ENCODE measurements at places on chromosomes 2 and 18.

DNA sequence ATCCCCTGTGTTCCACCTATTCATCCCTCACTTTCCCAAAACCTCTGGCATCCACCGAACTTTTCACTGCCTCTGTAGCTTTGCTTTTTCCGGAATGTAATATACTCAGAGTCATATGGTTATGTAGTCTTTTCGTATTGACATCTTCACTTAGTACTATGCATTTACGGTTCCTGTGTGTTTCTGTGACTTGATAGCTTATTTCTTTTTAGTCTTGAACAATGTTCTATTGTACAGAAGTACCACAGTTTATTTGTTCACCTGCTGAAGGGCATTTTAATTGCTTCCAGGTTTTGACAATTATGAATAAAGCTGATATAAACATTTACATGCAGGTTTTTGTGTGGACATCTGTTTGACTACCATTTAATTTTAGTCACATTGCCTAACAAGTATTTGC, 154.7 kb upstream of the DOK6 start:
- no peak for DNase-seq

DNA sequence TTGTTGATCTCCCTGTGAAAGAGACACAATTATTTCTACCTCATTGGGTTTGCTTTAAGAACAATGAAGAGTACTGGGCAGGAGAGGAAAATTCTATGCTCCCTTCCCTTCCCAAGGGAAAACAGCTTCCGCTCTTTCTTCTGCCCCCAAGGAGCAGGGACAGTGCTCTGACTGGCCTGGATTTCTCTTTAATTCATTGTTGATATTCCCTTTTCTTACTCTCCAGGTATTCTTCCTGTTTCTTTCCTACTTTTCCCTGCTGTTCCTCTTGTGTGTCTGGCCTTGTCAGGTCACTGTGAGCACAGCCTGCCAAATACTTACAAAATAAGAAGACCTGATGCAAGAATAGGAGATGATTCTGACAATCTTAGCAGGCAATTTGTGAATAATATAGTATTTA, 49.6 kb upstream of the SPAG16 start:
- DNase-seq = no peak

GRCh38 chr2:160963957-160964356, 196.3 kb upstream of the TANK start:
- no peak for DNase-seq

GRCh38 chr2:30321466-30321865, 90.1 kb downstream of the LBH start:
- peak; percentile 38 for DNase-seq

DNA sequence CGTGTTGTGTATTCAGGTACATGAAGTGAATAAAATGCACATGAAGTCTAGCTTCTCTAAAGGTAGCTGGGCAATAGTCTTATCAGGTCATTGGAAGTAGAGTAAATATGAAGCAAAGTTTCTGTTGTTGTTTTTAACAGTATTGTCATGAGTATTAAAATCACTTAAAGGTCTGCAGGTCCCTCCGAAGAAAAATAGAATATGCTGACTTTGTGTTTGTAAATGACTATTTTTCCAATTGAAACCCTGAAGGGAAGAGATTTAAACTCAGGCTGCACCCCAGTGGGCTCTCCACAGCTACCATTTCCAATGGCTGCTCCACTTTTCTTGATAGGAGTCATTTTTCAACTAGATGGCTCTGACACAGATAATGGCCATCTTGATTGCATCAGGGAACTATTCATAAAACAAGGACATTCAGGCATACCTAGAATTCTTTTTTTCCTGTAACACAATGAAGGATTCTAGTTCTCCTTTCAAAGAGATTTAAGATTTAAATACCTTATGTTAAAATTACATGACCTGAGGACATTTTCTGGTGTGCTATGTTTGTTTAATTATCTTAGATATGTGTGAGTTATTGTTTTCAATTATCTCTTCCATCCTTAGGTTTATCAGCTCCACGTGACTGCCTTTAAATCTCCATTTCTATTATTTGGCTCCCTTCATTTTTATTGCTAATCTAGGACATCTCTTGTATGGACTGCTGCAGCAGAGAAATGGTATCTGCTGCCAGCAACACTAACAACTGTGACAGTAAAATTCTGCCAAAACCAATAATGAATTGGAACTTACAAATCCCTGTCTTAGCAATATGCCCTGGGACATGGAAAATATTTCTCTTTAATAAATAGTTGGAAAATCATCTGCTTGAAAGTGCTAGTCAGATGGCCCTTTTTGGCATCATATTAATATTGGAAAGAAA, 149.2 kb upstream of the NOSTRIN start:
- no peak for DNase-seq

DNA sequence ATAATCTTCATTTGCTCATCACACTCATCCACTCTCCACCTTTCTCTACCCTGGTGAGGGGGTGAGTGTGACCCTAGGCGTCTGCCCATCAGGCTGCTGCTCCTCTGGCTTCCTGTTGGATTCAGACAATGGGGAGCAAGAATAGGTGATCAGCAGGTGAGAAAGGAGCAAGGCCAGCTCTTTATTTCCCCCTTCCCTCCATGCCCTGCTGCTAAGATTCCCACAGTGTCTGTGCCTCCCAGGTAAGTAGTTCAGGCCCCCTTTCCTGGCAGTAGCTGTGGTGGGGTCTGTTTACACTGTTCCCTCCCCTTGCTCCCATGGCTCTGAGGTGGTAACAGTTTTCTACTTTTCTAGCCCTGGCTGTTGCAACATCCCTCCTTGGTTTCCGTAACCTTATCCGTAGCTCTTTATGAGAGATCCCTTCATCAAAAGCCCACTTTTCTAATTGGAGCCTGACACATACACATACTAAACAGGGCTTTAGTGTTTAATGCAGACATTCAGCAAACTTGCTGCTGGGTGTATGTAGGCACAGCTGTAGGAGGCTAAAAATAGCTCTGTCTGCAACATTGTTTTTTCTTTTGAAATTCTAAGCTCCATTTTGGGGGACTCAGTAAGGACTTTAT, 27.5 kb downstream of the MAP2 start:
- no peak for DNase-seq

GRCh38 chr2:218607436-218608115, at the start of gene PLCD4:
Gene PLCD4 (plus strand): TSS chr2:218607899. CDS start chr2:218615740, 7,841 bp downstream.
- peak; percentile 75 for DNase-seq

- DNase-seq = no peak
Measured at GRCh38 chr2:145065342-145065741, 545.4 kb upstream of the ZEB2 start.

GRCh38 chr2:134177351-134177931, 76.4 kb upstream of the MGAT5 start:
- DNase-seq = no peak

DNA sequence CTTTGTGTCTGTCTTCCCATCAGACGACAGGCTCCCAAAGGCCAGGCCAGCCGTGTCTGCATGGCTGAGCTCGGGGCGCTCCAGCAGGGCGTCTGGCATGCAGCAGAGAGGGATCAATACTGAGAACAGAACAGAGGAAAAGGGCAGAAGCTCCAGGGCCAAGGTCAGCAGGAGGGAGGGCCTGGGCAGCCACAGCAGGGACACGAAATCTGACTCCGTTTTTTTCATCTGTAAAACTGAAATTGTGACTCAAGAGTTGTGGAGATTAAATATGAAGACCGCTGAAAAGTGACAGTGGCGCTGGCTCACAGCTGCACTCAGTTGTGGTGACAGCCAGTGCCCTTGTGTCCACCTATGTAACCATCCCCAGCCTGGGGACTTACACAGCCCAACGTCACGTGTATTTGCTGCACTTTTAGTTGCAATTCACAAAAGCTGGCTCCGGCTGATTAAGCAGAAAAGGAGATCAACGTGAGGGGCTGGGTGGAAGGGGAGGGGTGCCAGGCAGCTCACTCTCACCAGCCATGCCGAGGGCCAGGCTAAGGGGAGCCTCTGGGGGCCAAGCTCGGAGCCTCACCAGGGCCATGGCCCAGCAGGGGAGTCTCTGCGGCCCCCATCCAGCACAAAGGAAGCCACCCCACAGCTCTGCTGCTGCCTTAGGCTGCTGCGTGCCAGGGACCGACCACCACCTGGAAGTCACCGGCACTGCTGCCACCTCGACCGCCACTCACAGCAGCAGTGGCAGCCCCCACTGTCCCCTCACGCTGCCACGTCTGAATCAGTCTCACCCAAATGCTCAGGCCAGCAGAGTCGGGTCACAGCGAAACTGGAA, 74.7 kb downstream of the EIPR1 start:
- DNase-seq = no peak
